Cerebellum (tissue), 4 donors: ENCODE measurements at places on chromosomes 6 and 20. TPM values are rescaled to one million over a fixed set of nuclear protein-coding genes. Genes with fewer than 3 reads are reported as not detected.
A peak's percentile ranks its signal among the peaks of the same experiment; 100 is the strongest.

- DNase-seq: peak; percentile 13
These were observed 95.4 kb downstream of the OGFRL1 start for GRCh38 chr6:71383901-71384489.

DNA sequence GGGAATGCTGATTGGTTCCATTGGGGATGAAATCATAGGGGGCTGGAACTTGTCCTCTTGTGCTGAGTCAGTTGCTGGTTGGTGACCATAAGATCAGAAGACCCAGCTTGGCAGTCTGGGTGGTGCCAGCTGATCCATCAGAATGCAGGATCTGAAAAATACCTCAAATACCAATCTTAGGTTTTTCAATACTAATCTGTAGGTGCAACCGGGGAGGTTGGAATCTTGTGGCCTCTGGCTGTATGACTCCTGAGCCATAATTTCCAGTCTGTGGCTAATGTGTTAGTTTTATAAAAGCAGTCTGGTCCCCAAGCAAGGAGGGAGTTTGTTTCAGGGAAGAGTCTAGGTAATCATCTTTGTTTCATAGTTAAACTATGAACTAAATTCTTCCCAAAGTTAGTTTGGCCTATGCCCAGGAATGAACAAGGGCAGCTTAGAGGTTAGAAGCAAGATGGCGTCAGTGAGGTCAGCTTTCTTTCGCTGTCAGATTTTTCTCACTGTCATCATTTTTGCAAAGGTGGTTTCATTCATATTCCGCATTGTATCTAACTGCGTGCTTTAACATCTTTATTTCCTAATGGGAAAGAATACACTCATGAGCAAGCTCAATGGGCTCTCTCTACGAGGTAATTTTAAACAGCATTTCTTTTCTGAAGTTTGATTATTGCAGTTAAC is 2.0 kb downstream of the ARMH2 start:
- no peak for DNase-seq

Gene PKIG
- total RNA-seq: 19.7 TPM

Gene PLCB4
- total RNA-seq: 36.4 TPM
